ENCODE measurements at places on chromosomes 2 and 18. TPM values are rescaled to one million over a fixed set of nuclear protein-coding genes. Genes with fewer than 3 reads are reported as not detected.
A peak's percentile ranks its signal among the peaks of the same experiment; 100 is the strongest.

DNA sequence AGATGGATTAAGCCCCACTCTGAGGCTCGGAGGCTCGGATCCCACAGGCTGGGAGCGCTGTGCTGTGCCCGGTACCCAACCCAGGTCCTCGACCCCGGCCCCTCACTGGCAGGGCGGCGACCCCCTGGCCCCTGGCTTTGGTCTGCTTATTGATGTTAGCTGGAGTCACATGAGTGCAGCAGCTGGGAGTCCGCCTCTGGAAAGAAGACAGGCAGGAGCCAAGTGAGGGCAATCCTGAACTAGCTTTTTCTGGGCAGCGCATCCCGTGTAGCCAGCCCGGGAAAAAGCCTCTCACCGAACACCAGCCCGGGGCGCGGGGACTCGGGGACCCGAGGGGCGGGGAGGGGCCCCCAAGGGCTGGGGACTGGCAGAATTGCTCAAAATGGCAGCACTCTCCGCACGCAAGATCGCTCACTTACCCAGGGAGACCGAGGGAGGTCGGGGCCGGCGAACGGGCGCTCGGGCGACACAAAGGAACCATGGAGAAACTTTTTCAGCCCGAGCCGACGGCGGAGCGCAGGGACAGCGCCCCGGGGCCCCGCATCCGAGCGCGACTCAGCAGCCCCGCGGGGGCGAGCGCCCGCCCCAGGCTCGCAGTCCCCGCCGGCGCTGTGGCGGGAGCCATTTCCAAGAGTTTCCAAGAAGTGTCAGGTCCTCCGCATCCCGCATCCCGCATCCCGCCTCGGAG is 567 bp downstream of the TMEM200C start:
- DNase-seq: no peak

Gene SLC9A4
- not detected for total RNA-seq

DNA sequence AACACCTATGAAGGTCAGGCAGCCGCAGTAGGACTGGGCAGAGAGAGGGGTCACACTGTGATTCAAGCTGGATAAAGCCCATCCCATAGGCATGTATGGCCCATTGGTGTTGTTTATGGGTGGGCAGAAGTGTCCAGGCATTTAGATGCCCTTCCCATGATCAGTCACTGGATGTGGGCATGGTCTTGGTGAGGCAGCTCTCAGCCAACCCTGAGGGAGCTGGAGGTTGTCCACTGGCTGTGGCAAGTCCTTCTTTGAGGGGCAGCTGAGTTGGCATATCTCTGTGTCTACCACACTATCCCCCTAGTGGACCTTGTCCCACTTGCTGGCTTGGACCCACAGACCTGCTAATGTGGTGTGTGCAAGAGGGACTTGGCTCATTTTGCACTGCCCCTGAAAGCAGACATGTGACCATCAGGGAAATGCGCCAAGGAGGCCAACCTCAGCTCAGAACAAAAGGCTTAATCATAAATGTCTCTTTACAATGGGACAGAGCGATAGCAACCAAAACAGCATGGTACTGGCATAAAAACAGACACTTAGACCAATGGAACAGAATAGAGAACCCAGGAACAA is 82.0 kb downstream of the TMEM17 start:
- DNase-seq: peak; percentile 19

Gene BOLL
- total RNA-seq: not detected

- no peak for DNase-seq
Observed at GRCh38 chr18:56787390-56787789, 136.2 kb downstream of the WDR7 start.

DNA sequence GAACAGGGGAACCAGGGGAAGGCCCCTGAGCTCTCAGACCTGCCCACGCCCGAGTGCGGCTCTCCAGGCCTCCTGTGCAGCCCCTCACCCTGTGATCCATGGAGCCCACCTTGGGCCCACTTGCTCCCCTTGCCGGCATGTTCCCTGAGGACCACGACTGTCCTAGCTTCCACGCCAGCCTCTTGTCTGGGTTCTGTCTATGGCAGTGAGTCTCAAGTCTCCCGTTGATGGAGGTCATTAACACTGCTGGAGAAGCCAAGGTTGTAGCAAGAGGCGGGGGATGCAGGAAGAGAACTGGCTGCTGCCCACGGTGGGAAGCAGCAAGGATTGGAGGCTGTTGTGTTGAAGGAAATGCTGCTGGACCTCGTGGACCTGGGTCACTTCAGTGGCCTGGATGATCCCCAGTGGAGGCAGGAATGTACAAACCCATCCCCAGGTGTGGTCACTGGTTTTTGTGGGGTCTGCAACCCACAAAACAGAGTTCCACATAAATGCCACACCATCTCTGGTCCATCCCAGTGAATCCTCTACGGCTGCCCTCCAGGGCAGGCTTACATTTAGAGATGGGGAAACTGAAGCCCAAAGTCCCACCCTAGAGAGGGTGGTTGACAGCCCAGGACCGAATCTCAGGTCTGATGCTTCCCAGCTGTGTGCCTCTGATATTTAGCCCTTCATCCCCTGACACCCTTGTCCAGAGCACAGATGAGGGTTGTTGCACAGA is 150.3 kb downstream of the NDUFA10 start:
- no peak for DNase-seq

Gene KRCC1
- total RNA-seq: 36.2 TPM

DNA sequence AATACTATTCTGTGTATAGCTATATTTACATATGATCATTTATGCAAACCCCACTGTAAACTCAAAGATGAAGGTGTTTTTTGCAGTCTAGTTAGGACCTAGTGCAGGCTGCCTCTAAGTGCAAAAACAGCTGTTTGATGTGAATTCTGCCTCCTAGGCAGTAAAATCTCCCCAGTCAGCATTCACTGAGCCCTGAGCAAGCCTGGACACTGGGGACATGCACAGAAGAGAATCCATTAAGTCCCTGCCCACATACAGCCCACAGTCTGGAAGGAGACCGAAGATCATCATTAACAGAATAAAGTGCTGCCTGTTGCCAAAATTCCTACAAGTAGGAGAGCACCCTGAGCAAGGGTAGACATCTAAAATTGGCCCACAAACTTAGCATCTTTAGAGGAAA is 14.4 kb upstream of the BIN1 start:
- DNase-seq: no peak

GRCh38 chr18:12637901-12638643 is 19.8 kb downstream of the SPIRE1 start:
- peak; percentile 13 for DNase-seq

DNA sequence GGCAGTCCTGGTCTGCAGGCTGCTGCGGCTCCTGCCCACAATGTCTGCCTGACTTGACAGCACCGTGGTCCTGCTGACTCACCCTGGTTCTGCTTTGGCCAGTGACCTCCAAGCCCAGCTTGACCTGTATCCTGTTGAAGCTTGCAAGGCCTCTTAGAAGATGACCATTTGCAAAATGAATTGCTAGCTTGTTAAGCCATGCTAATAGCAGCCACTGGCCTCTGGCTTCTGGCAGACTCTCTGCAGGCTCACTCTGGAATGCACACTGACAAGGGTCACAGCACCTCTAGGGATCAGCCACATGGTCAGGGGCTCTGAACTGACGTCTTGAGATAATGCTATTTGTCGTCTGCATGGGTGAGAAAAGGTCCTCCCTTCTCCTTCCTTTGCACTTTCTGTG is 25.9 kb downstream of the CNGA3 start:
- DNase-seq: no peak

Gene LYG2
- not detected for total RNA-seq

Gene C1QL2
- not detected for total RNA-seq

DNA sequence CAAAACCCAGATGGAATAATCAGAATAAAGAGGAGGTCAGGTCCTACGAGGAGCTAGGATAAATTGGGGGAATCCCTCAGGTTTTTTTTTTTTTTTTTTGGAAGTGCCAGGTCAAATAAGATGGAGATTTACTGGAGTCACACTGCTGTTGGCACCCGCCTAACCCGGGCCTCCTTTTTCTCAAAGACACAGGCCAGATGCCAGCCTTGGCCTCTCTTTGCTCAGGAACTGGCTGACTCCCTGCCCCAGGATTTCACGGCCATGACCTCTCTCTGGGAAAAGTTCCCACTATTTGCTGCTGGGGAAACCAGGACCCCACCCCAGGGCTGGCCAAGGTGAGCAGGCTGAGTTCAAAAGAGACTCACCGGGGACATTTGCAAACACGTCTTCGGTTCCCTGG is 2.5 kb downstream of the CD8A start:
- no peak for DNase-seq

DNA sequence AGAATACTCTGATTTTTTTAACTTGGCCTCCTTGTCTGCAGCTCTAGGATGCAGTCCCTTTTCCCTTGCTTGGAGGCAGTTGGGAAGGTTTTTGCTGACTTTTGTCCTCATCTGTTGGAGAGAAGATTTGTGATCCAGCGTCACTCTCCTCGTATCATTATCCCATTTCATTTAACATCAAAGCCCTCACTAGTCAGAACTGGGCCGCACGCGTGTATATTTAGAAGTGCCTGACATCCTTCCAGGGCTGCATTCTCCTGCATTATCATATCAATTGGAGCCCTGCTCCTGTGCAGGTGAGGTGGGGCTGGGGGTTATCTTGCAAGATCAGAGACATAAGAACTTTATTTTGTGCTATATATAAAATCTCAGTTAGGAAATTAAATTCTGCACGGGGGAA is 435.1 kb upstream of the HS6ST1 start:
- no peak for DNase-seq

- DNase-seq: peak; percentile 96
Observed at GRCh38 chr18:11320986-11321385, 171.6 kb upstream of the PIEZO2 start.

DNA sequence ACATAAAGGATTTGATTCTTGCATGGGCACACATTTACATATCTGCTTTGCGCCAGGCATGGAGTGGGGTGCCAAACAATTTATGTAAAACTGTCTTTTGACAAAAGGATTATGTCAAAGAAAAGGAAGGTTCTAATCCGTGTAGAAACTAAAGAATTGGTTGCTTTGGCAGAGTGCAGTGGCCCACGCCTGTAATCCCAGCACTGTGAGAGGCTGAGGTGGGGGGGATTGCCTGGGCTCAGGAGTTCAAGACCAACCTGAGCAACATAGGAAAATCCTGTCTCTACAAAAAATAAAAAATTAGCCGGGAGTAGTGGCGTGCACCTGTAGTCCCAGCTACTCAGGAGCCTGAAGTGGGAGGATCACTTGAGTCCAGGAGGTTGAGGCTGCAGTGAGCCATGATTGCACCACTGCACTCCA is 1.1 kb upstream of the MTERF4 start:
- no peak for DNase-seq

GRCh38 chr2:191497822-191498221 is 180.1 kb upstream of the NABP1 start:
- no peak for DNase-seq

Gene LHCGR
- not detected for total RNA-seq

GRCh38 chr2:43707255-43708015 is 31.2 kb upstream of the C1GALT1C1L start:
- peak; percentile 75 for DNase-seq

Gene ANKRD36
- total RNA-seq: 18.0 TPM

Gene TXNDC2
- total RNA-seq: 0.10 TPM

Measured in RPMI7951 (cell line).